Cardiac septum (tissue), 1 donor: ENCODE measurements at places on chromosomes 16 and 17. TPM values are rescaled to one million over a fixed set of nuclear protein-coding genes. Genes with fewer than 3 reads are reported as not detected.
A peak's percentile ranks its signal among the peaks of the same experiment; 100 is the strongest.

GRCh38 chr16:82995924-82996441 lies 369.2 kb downstream of the CDH13 start:
- no peak for DNase-seq

GRCh38 chr17:18248300-18248731 lies 10.2 kb downstream of the FLII start:
- DNase-seq: no peak

DNA sequence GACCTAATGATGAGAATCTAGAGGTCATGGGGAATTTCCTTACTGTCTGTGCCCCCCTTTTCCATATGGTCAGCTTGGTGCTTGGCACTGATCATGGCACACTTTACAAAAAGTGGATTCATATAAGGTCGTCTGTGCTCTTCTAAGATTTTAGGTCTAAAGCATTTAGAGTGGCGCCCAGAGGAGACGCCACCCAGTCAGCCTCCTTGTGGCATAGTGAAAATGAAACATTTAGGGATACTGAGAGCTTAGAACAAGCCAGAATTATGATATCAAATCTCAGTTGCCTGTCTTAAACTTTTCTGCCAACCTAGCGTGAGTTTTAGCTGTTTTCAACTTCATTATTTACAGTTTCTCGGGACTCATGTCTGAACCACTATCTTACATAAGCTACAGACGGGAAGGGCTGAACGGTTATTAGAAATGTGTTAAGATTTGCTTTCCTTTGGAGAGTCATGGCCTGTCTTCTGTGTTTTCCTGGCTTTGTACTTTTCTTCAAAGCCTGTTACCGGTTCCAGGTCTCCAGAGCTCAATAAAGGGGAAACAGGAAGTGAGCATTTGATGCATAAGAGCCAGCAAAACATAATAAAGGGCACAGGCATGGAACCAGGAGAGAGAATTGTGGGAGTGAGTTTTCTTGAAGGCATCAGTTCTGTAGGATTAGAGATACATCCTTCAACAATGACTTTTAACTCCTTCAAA lies 13.7 kb downstream of the ZNRF1 start:
- DNase-seq: no peak

DNA sequence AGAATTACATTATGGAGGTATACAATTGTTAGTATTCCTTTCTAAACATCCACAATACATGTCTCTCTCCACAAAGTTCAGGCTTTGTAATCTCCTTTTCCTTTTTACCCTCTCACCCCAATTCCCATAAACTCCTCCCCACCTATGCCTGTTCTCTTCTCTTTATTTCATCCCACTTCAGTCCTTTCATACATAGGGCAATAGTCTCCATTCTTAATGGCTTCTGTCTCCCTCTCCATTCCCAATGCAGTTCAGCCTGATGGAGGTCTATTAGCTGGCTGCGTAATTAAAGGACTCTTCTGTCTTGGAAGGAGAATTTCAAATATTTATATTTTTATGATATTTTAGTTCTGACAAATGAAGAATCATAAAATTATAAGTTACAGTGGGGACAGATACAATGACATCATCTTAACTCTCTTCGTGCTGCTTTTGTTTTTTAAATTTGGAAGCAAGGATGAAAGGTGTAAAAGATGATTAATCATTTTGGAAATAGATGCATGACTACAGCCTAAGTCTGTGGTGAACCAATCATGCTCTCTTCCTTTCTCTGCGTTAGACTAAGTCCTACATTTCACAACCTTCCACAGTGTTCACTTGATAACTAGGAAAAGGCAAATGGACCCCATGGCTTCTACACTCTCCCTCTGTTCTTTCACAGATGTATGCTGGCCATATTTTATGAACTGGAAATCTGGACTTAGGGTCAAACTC lies 11.2 kb upstream of the FAM20A start:
- DNase-seq: no peak

DNA sequence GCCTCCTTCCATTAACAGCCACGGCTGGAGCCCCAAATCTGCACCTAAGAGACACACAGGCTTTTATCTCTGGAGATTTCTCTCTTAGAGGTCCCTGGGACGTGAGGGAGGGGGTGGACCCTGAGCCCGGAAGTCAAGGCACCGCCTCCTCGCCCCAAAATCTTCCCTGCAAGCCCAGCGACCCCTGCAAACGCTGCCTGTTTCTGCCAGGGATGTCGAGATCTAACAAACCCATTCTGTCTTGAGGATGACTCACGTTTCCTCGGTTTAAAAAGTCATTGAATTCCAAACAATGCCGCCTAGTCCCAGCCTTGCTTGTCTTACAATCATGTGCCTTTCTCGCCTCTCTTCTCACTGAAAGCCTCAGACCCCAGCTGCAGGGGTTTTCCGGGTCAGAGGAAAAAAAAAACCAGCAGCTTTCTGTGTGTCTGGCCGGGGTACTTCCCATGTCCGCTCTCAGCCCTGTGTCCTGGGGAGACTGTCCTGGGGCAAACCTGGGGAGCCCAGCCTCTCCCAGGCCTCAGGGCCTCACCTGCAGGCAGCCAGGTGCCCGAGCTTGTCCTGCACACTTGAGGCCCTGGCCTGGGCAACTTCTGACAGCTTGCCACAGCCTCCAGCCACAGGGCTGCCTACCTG lies 15.4 kb downstream of the ARL2BP start:
- DNase-seq: no peak

DNA sequence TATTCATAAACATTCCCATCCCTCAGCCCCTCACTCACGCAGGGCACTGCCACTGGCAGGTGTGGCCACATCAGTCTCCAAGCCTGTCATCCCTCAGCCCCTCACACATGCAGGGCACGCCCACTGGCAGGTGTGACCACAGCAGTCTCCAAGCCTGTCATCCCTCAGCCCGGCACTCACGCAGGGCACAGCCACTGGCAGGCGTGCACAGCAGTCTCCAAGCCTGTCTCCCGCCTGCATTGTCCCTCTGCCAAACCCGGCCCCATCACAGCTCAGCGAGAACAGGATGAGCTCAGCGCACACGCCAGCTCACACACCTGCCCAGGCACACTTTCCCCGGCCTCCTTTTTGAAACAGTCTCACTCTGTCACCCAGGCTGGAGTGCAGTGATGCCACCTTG lies 11.4 kb upstream of the KREMEN2 start:
- no peak for DNase-seq

GRCh38 chr17:39676198-39676819 lies 8.1 kb downstream of the PNMT start:
- DNase-seq: no peak

- no peak for DNase-seq
These were observed 61.6 kb downstream of the MRTFB start for GRCh38 chr16:14132696-14133048.

DNA sequence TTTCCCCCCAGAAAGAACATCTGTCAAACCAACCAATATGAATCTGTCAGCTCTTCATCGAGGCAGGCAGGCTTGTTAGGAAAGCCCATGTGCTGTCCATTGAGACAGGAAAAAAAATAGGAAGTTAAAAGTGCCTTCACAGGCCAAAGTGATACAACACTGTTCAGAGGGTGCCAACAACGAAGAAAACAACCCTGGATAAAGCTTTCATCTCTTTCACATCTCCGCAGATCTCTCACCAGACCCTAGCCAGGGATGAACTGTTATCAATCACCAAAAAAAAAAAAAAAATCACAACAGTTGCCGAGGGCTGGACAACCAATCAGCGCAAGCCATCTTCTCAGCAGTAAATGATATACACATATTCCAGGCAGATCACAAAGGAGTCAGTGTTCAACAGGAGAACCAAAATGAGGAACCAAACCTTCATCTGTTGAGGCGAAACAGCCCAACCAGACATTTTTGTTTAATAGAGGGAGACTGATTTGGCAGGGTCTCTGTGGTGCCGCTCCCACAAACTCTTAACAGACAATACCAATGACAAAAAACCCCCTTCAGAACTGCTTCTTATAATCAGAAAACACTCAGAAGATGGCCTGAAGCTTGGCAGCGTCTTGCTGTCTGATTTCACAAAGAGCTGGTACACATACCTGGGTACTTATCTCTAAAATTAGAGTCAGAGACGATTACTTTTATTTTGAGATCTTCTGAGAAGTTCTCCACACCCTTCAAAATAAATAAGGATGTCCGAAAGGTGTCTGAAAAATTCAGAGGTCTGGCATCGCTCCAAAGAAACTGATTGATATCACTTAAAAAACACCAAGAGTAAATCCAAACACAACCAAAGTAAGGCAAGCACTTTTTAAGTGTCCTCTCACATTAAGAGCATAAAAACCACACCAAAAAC lies 1.8 kb downstream of the MAP3K14 start:
- no peak for DNase-seq

GRCh38 chr16:86322283-86322682 lies 188.0 kb upstream of the FOXF1 start:
- DNase-seq: no peak

- peak; percentile 93 for DNase-seq
These were observed at the start of gene ZFP3 for GRCh38 chr17:5078106-5079028. TSS of gene ZFP3 (plus strand) at chr17:5078467. CDS start at chr17:5091505, 13,038 bp downstream.

DNA sequence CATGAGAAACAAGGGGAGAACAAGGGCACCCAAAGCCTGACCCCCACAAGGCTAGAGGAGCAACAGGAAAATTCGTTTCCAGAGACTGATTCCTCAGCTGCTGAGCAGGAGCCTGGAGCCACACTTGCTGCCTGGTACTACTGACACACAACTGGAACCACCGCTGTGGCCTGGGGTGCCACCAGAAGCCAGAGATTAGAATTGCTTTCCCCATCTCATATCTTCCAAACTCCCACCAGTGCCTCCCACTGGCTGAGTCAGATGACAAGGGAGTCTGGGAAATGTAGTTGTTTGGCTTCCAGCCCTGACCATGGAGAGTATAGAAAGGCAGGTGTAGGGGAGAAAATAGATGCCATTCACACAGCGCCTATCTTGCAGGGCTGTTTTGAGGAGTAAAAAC lies 4.1 kb upstream of the TMEM11 start:
- no peak for DNase-seq

DNA sequence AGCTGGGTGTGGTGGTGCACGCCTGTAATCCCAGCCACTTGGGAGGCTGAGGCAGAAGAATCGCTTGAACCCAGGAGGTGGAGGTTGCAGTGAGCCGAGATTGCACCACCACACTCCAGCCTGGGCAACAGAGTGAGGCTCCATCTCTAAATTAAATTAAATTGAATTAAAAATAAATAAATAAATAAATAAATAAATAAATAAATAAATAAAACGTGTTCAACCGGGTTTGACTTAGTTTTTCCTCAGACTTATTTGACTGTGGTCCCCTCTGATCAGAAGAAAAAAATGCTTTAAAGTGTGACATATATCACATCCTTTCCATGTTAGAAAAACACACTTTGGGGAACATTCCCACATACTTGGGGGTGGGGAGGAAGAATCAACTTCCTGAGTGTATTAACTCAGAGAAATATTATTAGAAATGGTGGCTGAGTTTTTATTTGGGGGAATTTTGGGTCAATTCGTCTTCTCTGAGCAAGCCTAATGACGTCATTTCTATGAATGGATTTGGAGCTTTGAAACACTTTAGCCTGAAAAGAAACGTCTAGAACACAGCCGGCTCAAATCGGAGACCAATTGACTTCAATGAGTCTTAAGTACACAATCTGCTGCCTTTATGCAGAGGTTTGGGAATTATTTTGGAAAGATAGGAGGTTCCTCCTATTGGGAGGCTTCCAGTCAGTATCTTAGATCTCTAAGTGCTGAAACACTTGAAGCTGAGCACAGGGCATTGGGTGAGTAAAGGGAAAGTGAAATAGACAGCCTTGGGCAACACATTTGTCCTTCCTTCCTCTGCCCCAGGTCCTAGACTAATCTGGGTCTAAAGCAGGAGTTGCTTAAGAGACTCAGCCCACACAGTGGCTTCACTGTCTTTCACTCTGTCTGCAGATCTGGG lies 132.6 kb downstream of the PITPNC1 start:
- DNase-seq: no peak

DNA sequence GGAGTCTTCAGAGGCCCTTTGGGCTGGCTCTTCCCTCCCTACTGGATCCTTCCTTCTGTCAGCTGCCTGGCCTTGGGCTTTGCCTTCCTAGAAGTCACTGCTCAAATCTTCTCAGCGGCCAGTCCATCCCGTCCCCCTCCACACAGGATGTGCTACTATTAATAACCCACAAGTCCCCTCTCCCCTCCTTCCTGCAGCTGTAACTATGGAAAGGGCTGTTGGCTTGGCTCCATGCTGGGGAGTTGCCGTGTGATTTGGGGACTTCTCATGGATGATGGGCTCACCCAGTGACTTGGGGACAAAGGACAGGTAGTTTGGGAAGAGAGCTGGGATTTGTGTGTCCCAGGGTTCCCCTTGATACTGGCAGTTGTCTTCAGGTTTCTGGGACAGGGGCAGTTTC lies 19.4 kb downstream of the TMEM94 start:
- peak; percentile 77 for DNase-seq

Gene DYNLL2
- 79.4 TPM for total RNA-seq

Gene ANKRD40CL
- not detected for total RNA-seq

Gene NPIPA3
- 2.0 TPM for total RNA-seq

Gene KRTAP4-5
- total RNA-seq: not detected

Gene KRTAP1-5
- total RNA-seq: not detected

Gene RBBP6
- total RNA-seq: 34.7 TPM
